ENCODE measurements at places on chromosomes 7 and 10.

GRCh38 chr7:115827305-115828045, 203.1 kb downstream of the TFEC start:
- DNase-seq, result no peak

DNA sequence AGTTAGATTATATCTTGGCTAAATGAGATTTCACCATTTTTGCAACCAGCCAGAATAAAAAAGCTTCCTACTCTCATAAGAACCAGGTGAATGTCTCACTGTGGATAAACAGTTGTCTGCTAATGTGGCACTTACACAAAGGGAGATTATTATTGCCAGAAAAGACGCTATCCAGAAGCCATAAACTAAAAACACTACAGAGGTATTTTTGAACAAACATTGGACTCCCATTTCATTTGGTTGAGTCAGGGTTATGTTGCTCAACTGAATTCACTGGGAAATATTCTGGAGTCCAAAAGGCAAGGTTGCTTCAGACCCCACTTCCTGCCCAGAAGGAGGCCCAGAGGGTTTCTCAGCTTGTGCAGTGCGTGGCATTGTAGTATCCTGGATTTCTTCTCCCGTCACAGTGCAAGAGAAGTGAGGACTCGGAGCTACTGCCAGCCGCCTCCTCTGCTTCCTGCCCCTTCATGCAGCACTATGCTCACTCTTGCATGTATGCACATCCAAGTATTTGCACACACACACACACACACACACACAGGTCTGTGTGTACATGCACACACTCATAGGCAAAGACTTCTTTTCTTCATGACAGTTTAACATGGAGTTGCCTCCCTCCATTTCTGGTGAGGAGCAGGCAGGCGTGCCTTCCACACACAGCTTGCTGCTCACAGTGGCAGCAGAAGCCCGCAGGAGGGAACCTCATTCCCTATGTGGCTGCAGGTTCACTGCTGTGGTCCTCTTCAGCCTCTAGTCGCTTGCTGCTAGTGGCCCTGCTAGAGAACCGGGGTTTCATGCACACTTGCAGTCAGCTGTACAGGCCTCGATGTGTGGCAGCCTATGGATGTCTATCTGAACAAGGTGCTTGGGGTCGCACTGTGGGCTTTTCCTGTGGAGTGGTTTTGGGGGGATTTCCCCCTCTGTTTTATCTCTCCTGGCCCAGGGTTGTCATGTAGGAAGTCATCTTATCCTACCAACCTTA, 10.1 kb downstream of the DENND10 start:
- peak; percentile 62 for DNase-seq

GRCh38 chr10:75347186-75347585, 54.4 kb downstream of the ZNF503 start:
- no peak for DNase-seq

DNA sequence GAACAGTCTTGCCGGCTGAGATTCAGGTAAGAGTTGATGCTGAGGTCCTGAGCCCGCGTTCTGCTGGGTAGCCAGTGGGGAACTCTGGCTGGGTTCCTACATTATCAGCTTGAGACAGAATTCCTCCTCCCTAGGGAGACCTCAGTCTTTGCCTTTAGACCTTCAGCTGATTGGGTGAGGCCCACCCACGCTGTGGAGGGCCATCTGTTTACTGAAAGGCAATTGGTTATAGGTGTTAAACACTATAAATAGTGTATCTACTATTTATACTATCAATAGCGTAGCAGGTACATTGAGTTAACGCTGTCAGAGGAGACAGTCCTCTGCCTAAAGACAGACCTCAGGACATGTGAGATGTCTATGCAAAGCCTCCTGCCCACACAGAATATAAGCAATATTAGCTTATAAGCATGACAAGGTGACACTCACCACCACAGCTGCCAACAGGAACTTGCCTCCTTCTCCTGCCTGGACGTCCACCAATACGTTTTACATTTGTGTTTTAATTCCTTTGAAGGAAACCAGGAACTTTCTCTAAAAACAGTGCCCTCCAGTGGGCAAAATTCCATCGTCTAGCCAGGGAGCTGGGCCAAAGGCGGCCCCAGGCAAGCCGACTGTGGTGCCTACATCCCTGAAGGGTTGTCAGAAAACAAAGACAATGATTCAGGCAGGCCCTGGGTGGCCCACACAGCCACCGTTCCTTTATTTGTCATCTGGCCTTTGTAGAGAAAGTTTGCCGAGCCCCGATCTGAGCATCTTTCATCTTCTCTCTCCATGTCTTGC, 58.8 kb downstream of the INSIG1 start:
- no peak for DNase-seq

GRCh38 chr7:30549931-30550493, 44.7 kb upstream of the GARS1 start:
- DNase-seq, result no peak

- no peak for DNase-seq
These were observed 767 bp downstream of the KRIT1 start for GRCh38 chr7:92244808-92245486.

DNA sequence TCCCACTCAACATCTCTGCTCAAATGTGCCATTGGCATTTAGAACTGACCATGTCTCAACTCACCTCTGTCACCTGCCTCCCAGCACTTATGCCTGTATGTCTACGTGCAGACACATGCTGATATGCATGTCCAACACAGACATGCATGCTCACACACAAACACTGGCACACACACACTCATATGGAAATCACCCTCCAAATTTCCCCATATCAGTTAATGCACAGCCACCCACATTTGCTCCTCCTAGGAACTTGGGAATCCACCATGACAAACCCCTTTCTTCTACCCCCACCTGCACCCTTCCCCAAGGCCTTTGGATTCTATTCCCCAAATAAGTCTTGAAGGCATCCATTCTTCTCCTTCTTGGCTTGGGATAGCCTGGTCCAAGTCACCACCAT, 4.4 kb downstream of the FAM170B start:
- no peak for DNase-seq

- peak; percentile 26 for DNase-seq
These were observed 54.5 kb downstream of the NRP1 start for GRCh38 chr10:33279811-33280602.

- no peak for DNase-seq
These were observed 152.4 kb upstream of the NRBF2 start for GRCh38 chr10:62980687-62981086.

GRCh38 chr10:43879742-43880141, 231.1 kb upstream of the ZNF32 start:
- DNase-seq, result no peak

GRCh38 chr10:105974803-105975456, 1189.6 kb downstream of the SORCS1 start:
- no peak for DNase-seq

DNA sequence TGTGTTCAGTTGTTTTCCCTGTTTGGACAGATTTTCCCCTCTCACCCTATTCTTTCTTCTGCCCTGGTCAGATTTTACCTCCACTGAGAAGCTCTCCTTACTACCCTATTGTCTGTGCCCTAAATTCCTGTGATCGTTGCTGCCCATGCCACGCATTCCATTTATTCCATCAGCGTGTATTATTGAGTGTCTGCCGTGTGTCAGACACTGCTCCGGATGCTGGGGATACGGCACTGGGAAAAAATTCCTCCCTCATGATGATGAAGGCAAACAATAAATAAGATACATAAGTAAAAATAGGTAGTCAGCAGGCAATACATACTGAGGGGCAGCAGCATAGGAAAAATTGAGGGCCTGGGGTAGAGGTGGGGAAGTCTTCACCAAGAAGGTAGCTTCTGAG, 86.8 kb downstream of the FANK1 start:
- no peak for DNase-seq
